ENCODE measurements at places on chromosomes 13 and 19. TPM values are rescaled to one million over a fixed set of nuclear protein-coding genes. Genes with fewer than 3 reads are reported as not detected.

DNA sequence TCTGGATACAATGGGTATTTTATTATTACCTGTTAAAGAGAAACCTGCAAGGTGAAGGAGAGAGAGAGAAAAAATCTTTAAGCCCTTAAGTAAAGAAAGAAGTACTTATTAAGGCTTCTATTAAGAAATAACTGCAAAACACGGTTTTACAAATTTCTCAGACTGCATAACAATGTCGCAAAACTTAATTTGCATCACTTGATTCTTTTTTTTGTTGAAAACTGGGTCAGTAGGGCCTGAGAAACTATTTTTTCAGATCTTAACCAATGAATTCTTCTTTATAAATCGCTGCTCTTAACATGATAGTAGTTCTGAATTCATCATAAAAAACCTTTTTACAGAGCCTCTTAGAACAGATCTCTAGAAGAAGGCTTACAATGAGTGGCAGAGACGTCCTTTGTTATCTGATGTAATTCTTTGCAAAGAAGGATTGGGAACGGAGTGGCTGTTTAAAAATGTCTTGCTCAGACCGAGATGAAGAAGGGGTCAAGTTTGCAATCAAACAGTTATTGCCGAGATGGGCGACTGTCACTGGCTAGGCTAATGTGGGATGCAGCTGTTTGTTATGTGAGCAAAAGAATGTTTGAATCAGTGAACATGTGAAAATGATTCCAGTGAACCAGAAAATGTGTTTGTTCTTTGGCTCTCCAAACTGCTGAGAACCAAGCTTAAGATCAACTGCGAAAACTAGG, 76.3 kb downstream of the ZNF536 start:
- no peak for DNase-seq

DNA sequence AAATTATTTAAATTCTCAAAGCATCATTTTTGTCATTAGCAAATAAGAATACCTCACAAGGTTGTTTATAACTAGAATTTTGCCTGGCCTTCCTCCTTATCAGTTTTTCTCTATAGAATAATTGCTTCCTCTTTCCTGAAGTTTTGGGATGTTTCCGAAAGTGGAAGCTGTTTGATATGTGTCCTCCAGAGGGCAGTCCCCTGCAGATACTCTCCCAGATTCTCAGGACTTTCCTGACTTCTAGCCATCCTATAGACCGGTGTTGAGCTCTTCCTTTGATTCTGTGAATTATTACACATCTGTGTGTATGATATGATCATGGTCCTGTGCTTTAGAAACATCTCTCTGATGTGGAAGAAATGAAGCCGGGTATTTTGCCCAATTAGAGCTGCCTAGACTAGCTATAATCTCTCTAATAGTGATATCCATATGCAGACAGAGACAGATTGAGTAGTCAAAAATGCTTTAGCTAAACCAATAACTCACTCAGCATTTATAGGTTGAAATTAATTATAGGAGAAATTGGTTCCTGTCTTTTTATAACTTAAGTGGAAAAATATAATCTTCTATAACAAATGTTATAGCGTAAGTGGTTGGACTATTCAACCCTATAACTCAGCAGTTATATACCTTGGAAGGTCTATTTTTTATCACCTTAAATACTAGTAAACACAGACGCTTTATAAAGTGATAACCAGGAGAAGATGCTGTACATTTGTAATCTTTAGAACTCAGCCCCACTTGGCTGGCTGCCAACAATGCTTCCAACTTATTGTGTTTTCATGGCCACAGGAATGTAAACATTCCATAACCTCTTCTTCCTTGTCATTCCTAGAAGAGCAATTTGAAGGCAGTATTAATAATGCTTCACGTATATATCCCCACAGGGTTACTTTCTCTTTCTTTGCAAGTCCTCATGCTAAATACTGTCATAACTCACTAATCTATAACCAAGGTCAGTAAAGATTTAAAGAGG, 201.0 kb upstream of the RXFP2 start:
- no peak for DNase-seq

DNA sequence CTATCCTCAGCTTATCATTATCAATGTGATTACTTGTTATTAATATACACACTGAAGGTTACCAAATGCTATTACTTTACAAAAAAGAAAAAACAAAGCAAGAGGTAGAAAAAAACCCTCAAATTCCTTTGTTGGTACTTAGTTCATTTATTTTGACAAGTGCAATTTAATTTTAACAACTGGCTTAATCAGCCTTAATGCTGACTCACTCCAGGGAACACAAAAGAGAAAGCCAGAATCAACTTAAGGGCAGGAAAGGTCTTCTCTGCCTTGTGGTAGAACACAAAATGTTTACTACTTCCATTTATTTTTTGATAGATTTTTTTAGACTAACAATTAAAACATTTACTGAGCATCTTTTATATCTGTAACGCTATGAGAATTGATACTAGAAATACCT, 417.1 kb downstream of the PCDH17 start:
- no peak for DNase-seq

DNA sequence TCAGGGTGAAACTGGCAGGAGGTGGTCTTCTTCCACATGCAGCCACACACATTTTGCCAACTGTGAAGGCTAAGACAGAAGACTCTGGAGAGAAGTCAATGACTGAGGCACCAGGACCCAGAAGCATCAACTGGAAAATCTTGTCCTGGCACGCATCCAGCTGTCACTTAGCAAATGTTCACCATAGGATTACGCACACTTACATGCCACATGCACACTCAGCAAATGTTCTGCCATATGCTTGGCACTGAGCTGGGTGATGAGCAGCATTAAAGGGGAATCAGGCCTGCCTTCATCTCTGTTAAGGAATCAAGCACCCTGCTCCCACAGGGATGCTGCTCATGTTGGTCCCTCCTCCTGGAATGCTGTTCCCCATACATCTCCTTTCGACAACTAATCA, 5.1 kb downstream of the ZNF599 start:
- no peak for DNase-seq

GRCh38 chr13:110210604-110210985, 96.4 kb downstream of the COL4A1 start:
- DNase-seq: no peak

- no peak for DNase-seq
These were observed 3.6 kb upstream of the CEACAM3 start for GRCh38 chr19:41792513-41793413.

GRCh38 chr13:23579896-23580683, 9.9 kb downstream of the TNFRSF19 start:
- DNase-seq: no peak

- no peak for DNase-seq
These were observed 9.2 kb upstream of the ALOX5AP start for GRCh38 chr13:30726192-30726591.

DNA sequence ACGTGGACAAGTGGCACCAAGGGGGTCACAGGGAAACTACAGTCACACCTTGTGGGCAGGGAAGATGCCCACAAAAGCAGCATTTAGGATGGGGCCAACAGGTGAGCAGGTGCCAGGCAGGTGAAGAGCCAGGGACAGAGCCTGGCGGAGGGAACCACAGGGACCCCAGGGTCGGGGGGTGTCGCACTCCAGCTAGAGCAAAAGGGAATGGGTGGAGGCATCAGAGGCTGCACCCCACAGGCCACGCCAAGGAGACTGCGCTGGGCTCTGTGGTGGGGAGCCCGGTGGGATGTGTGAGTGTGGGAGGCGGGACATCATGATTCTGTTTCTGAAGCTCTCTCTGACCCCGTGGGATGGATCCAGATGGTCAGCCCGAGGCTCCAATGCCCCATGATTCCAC, 66.7 kb downstream of the EPS15L1 start:
- no peak for DNase-seq

GRCh38 chr13:84894749-84895148, 904.5 kb downstream of the SLITRK6 start:
- no peak for DNase-seq

The LIPE gene
- 9.2 TPM for total RNA-seq

The PRTN3 gene
- not detected for total RNA-seq

The ZNF284 gene
- total RNA-seq: 8.3 TPM

The ZNF850 gene
- 7.5 TPM for total RNA-seq

The CLEC4G gene
- 0.31 TPM for total RNA-seq

All from occipital lobe (tissue), 3 donors.